ENCODE measurements at places on chromosomes 13 and 19.

DNA sequence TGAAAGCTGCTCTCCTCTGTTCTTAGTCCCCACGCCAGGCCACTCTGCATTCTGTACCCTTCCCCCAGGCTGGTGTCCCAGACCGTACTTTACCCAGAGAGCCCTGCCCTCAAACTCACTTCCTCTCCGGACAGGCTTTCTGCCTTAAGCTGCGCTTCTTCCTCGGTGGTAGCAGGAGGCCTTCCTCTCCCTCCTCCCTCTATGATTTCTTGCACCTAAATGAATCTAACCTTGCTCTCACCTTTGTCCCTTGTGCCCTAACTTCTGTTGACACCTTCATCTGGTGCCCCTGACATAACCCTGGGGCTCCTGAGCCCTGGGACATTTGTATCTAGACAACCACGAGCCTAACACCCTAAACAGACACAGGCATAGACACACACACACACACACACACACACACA is 29.6 kb upstream of the CEACAM21 start:
- DNase-seq = no peak

GRCh38 chr19:43672061-43672679 is 2.2 kb upstream of the PLAUR start:
- DNase-seq = no peak

DNA sequence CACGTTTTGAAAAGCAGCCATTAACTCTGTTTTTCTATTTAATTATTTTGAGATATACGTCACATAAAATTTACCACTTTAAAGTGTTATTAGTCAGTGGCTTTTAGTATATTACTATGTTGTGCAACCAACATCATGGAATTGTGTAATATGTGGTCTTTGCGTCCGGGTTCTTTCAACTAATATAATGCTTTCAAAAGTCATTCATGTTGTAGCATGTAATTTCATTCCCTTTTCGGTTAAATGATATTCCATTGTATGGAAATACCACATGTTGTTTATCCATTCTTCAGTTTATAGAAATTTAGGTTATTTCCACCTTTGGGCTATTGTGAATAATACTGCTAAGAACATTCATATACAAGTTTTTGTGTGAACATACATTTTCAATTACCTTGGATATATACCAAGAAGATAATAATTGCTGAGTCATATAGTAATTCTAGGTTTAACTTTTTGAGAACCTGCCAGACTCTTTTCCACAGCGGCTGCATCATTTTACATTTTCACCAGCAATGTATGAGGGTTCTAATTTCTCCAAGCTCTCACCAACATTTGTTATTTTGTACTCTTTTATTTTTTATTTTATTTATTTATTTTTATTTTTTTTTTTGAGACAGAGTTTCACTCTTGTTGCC is 28.1 kb upstream of the CLDN10 start:
- DNase-seq = no peak

DNA sequence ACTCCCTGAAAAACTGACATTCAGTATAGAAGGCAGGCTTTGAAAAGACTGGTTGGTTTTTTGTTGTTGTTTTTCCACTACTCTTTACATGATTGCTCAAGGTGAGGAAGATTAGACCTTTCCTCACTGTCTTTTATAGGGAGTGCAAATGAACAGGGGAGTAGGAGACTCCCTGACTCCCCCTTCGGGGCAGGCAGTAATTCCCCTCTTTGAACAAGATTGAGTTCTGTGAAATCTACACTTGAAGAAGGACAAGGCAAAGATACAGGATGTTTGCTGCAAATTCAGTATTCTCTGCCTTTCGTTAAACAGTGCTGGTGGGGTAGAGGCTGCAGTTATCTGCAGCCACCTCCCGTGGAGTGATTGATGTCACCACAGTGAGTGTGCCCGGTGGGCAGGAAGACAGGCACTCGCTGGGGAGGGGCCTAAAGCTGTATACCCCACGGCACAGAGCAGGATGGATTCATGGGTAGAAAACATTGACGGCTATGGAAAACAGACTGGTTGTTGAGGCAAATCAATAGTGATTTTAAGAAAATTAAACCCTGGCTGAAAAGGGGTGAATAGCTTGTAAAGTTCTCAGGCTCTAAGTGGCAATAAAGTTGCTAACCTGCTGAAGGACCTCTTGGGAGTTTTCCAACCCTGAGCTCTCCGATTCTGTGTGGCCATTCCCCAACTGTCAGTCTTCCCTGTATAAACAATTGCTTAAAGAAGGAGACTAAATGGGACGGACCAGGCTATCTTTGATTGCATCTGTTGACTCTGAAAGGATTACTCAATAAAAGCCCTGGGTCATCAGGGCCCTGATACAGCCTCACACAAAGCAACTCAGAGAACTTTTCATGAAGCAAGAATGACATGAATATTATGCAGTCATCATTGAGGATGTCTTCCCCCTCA is 308.3 kb downstream of the TBC1D4 start:
- no peak for DNase-seq

DNA sequence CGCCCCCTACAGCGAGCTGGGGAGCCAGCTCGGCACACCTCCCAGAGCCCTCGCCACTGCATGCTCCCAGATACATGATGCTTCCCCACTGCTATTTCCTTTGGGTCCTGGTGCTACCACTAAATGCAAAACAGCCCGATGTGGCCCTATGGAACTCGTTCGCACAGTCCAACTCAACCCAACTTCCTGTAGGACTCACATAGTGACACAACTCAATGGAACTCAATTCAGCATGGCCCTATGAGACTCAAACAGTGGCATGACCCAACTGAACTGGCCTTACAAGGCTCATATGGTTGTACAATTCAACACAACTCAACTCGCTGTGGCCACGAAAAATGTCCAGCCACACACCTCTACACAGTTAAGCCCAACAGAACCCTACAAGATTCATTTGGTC is 3.5 kb downstream of the KCNA7 start:
- DNase-seq = no peak

DNA sequence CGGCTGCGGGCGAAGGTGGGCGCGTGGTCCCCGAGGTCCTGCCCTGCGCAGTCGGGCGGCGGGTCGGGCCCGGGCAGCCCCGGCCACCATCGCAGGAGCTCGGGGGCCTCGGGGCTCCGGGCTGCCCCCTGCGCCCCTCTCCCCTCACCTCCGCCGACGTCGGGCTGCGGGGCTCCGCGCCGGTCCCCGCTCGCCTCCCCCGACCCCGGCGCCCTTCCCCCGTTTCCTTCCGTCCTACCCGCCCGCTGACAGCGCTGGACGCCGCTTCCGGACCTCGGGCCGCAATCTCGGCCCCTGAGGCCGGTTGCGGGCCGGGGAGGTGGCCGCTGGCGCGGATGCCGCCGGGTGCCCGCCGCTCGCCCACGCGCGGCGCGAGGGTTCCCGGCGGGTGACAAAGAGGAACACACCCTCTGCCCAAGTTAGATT is 720 bp downstream of the FARP1 start:
- no peak for DNase-seq

GRCh38 chr19:13699786-13700185 is 64.5 kb upstream of the MRI1 start:
- DNase-seq = no peak
